ENCODE measurements at places on chromosomes 7 and 10. TPM values are rescaled to one million over a fixed set of nuclear protein-coding genes. Genes with fewer than 3 reads are reported as not detected.

Gene PALD1
- polyA plus RNA-seq = 0.12 TPM

Gene TUBAL3
- not detected for polyA plus RNA-seq

Gene COL17A1
- polyA plus RNA-seq = not detected

Gene PRKG1
- polyA plus RNA-seq = not detected

GRCh38 chr10:52440612-52441285 lies 126.7 kb downstream of the DKK1 start:
- no peak for DNase-seq

GRCh38 chr10:34150103-34150502 lies 665.0 kb downstream of the PARD3 start:
- DNase-seq = no peak

DNA sequence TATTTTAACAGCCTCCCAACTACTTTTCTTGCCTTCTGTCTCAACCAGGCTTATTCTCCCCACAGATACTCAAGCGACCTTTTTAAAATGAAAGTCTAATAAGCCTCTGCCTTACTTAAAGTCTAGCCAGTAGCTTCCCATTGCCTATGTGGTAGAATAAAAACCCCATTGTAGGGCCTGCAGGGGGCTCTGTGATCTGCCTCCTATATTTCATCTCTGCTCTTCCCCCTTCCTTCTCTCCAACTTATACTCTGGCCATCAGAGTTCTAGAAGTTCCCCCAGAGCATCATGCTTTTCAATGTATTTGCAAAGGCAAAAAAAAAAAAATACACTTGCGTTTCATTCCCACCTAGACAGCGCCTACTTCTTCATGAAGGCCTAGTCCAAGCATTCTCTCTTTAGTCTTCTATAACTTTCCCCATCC lies 167.7 kb upstream of the ADO start:
- DNase-seq = no peak

DNA sequence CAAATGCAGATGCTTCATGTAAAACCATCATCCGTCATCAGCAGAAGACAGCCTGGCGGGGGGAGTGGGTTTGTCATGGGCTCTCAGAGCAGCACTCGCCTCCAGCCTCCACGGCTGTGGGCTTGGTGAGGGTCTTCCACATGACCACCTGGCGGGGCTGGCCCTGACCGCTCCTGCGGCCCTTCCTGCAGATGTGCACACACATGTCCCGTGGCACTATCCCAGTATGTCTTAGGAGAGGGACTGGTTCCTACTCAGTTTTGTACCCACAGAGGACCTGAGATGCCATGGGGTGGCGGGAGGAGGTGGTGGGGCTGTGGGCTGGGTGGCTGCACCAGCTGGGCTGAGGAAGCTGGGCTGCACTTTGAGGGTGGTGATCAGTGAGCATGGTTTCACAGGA lies 4.7 kb downstream of the IDI2 start:
- DNase-seq = no peak

DNA sequence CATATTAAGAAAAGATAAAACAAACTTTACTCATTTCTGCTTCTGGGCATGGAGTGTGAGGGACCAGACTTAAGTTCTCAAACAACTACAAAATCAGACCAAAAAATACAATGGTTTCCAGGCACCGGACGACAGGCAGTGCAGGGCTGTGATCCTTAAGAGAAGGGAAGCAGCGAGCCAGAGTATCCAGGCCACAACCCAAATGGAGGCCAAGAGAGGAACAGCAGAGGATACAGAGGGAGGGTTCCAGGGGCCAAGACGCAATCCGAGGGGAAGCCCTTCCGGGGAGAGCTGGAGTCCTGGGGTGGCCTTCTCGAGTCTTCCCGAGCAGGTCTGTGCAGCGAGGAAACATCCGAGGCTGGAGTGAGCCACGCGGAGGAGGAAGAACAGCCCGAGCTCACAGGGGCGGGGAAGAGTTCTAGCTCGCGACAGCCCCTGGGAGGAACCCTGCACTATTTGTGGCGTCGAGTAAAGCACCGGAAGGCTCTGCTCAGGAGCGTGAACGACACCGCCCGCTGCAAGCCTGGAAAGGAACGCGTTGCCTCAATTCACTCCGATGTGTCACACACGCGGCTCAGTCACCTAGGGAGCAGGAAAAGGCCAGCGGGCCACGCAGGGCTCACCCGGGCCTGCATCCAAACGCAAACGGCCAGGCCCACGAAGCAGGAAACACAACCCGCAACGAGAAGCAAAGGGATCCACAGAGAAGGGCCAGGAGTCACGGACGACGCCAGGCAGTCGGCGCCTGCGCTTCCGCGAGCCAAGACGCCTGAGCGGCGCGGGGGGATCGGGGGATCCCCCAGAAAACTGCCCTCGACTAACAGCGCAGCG lies 933 bp upstream of the RNF32 start:
- DNase-seq = no peak

DNA sequence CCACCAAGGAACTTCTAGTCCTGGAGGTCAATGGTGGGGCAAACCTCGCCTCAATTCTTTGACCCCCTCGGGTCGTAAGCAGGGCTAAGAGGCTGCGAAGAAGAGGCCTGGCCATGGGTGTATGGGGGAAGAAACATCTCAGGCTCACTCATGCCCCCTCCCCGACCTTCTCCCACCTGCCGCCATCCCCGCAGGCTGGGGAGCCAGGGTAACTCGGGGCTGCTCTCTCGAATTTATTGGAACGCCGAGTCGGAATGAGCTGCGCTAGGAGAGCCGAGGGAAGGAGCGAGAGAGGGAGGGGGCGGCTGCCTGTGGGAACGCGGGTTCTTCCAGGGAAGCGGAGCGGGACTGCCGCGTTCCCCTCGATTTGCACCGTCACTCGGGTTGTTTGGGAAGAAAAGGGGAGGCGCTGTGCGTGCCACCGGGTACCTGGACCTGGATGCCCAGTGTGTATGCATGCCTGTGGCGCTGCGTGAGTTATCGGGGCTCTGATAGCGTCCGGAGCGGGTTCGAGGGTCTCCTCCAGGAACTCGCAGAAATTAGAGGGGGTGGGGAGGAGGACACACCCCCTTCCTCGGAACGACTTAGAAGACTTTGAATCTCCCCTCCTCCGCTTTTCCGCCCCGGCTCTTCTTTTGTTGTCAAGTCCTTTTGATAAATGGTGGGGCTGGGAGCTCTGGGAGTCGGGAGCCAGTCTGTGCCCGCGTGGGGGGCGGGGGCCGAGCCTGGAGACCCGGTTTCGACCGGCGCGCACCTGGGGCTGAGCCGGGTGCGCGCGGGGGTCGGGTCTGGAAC lies 1.8 kb upstream of the ZNF503 start:
- no peak for DNase-seq

GRCh38 chr7:45054442-45054841 lies 34.3 kb downstream of the NACAD start:
- no peak for DNase-seq

DNA sequence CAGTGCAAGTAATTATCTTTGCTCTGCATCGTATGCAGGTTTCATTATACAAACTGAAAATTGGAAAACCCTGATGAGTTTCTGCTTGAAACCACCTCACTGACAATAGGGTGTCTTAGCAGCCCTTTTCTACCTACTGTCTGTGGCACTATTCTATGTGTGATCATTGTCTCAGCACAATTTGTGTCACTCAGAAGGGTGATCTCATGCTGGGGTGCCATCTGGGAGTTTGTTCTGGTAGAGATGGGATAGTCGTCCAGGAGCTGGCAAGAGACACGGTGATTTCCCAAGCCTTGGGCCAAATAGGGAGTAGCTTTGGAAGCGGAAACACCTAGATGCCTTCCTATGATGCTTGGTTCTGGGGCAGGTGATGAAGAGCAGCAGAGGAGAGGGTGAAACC lies 186.3 kb downstream of the FRMD4A start:
- no peak for DNase-seq

DNA sequence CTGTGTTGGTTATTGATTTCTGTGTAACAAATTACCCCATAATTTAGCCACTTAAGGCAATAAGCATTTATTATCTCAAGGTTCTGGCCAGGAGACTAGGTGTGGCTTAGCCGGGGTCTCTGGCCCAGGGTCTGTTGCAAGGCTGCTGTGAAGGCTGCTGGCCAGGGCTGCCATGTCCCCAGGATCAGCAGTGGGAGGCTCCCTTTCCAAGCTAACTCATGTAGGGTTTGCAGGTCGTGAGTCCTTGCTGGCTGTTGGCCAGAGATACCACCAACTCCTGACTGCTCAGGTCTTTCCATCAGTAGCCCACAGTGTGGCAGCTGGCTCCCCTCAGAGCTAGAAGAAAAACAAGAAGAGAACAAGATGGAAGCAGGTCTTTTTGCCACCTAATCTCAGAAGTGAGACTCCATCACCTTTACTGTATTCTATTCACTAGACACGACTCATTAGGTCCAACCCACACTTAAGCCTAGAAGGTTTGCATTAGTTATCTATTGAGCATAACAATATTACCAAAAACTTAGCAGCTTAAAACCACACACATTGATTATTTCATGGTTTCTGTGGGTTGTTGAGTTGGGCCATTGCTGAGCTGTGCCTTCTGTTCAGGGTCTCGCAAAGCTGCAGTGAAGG lies 185.6 kb downstream of the PFKFB3 start:
- DNase-seq = no peak

DNA sequence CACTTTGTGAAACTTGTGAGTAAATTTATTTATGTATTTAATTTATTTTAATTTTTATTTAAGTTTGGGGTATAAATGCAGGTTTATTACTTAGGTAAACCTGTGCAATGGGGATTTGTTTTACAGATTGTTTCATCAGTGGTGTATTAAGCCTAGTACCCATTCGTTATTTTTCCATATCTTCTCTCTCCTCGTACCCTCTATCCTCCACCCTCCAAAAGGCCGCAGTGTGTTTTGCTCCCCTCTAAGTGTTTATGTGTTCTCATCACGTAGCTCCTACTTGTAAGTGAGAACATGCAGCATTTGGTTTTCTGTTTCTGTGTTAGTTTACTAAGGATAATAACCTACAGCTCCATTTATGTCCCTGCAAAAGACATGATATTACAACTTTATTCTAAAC lies 145.4 kb upstream of the SMIM30 start:
- DNase-seq = no peak

- DNase-seq = no peak
Measured at GRCh38 chr7:128835790-128836641, 5.8 kb downstream of the FLNC start.

- no peak for DNase-seq
Measured at GRCh38 chr10:98415731-98416119, 743 bp upstream of the PYROXD2 start.

Measured in immature natural killer cell (primary cell).